ENCODE measurements at places on chromosomes 5 and 9. TPM values are rescaled to one million over a fixed set of nuclear protein-coding genes. Genes with fewer than 3 reads are reported as not detected.

The ZNF454 gene
- total RNA-seq: not detected

DNA sequence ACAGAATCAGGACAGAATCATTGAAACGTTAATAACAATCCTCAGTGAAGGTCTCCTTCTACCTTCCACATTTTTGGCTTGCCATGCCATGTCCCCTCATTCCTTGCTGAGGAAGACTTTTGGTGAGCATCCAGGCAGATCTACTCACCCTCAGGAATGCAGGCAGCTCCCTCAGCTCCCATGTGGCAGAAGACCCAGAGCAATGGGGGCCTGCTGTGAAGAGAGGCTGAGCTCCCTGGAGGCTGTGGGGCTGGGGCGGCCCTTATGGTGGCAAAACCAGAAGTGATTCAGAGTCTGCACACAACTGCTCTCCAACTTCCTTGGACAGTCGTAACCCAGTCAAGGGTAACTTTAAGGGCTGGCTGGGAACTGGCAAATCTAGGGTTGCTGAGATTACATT is 247.2 kb upstream of the EFNA5 start:
- DNase-seq: no peak

GRCh38 chr5:81212211-81212751 is 20.8 kb upstream of the CKMT2 start:
- no peak for DNase-seq

GRCh38 chr9:104923289-104923688 is 4.7 kb downstream of the ABCA1 start:
- DNase-seq: no peak

- DNase-seq: no peak
These were observed 338.3 kb downstream of the RAB3C start for GRCh38 chr5:58921159-58921558.

Data from activated CD8-positive, alpha-beta memory T cell treated with anti-CD3 and anti-CD28 coated beads, Interleukin-2, amount 10 ng/mL, durations not matched to agents 7 days and 5 days (primary cell).